ENCODE measurements at places on chromosomes 16 and 17.

- DNase-seq, result no peak
Measured at GRCh38 chr17:13384626-13385025, 217.1 kb downstream of the HS3ST3A1 start.

DNA sequence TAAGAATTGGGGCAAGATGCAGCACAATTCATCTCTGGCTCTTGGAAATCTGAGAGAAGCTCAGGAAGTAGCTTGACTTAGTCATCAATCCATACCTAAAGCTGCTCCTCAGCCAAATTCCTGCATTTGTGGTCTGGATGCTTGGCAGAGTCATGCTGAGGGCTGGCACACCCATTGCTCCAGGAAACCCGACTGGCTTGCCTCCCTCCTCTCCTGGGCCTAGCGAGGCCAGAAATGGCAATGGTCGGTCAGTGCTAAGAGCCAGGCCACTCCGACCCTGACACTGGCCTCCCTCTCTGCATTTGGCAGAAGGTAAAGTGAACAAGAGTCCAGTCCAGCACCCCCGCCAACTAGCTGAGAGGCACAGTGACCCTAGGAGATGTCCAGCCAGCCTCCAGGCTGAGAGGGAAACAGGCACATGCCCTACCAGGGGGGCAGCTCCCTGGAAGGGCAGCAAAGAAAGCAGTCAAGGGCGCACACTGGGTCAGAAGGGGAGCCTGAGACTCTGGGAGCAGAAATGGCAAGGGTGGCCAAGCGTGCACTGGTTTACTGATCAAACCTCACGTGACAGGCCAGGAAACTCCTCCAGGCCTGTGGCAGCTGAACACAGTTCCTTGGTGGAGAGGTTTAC, 10.0 kb downstream of the POLDIP2 start:
- peak; percentile 84 for DNase-seq

DNA sequence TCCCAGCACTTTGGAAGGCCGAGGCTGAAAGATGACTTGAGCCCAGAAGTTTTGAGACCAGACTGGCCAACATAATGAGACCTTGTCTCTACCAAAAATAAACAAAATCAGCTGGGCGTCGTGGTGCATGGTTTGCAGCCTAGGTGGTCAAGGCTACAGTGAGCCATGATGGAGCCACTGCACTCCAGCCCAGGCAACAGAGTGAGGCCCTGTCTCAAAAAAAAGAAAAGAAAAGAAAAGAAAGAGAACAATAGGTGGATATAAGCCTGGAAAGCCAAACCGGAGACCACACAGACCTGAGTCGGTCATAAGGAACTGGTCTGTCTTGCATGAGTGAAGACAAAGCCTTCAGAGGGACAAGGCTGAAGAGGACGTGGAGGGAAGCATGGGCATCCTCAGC, 14.4 kb downstream of the ATP6V0D1 start:
- no peak for DNase-seq

- no peak for DNase-seq
Measured at GRCh38 chr16:13959626-13960025, 39.7 kb downstream of the ERCC4 start.

DNA sequence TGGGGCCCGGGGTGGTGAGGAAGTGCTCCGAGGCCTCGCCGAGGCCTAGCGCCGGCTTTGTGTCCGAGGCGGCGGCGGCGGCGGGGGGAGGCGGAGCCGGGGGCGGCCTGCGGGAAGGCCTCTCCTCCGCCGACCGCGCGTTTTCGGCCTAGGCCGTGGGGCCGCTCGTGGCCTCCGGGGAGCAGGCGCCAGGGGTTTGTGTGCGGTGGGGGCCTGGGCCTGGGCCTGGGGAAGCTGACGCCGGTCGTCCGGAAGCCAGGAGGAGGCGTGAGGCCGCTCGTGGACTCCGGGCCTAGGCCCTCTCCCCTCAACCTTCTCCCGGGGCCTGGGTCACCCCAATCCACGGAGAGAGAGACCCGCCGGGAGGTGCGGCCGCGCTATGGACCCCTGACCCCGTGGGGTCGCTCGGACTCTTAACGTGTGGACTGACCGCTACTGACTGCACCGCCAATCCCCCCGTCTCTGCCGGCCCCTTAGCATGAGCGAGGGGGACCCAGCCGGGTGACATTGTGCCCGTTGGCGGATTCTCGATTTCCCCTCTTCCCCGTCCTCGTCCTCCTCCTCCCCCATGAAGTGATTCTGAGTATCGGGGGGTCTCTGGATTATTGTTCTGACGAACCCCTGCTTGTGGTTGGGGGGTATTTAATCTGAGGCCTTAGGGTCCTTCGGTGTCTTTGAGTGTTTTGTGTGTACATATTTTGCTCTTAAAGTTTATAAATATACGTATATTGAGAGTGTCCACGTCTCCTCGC, 660 bp downstream of the RBBP6 start:
- no peak for DNase-seq

- DNase-seq, result no peak
Measured at GRCh38 chr16:30985401-30986128, 558 bp downstream of the HSD3B7 start.

- no peak for DNase-seq
Measured at GRCh38 chr17:20189979-20190378, 180.8 kb downstream of the SPECC1 start.

DNA sequence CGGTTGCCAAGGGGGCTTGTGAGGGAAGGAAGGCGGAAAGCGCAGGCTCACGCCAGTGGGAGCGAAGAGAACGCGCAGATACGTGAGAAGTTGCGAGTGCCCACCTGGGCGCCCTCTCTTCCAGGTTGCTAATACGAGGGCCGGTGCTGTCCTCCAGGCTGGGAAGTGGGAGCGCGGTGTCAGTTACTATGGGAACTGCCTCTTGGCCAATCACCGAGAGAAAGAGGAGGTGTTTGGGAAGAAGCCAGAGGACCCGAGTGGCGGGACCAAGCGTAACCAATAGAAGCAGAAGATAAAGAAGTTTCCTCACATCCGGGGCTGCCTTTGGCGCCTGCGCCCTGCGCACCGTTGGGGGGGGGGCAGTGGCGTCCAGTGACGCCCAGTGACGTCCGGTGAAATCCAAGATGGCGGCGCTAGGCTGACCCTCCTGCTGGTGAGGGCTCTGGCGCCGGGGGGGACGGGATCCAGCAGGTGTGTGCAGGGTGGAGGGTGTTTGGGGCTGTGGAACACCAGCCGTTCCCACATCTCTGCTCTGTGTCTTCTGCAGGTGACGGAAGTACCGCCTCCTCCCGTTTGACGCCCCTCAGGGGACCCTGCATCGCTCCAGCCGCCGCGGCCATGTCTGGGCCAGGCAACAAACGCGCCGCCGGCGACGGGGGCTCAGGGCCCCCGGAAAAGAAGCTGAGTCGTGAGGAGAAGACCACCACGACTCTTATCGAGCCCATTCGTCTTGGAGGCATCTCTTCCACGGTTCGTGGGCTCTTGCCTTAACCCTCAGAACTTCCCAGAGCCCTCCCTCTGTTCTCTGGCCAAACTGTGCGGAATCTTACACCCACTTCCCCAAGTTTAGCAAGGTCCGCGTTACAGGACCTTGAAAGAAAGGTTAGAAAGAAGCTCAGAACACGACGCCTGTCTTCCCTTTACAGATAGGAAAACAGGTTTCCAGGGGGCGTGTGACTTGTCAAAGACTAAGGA, at the start of the genes CFAP119 and RNF40:
Gene CFAP119 (minus strand): TSS at position 135 of the 975 bp plus-strand sequence. CDS start 314 bp downstream, outside the sequence.
Gene RNF40 (plus strand): TSS at position 395 of the 975 bp plus-strand sequence. CDS start 224 bp downstream, at position 619.
- peak; percentile 90 for DNase-seq

DNA sequence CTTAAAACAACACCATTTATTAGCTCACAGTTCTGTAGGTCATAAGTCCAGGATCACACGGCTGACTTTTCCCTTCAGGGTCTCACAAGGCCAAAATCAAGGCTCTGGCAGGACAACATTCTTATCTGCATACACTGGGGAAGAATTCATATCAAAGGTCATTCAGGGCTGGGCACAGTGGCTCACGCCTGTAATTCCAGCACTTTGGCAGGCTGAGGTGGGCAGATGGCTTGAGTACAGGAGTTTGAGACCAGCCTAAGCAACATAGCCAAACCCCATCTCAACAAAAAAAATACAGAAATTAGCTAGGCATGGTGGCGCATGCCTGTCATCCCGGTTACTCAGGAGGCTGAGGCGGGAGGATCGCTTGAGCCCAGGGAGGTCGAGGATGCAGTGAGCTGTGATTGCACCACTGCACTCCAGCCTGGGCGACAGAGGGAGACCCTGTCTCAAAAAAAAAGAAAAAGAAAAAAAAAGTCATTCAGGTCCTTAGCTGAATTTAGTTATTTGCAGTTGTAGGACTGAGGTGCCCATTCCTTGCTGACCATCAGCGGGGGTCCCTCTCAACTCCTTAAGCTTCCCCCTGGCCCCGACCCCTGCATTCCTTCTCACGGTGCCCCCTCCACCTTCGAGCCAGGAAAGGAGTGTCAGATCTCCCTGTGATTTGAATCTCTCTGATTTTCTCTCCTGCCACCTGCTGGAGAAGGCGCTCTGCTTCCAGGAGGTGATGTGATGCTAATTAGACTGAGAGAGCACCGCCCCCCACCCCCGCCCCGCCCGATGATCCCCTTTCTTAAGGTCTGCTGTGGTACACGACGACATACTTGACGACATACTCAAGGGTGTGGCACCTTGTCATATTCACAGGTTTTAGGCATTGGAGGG, 91.8 kb upstream of the CLEC18A start:
- DNase-seq, result no peak

- no peak for DNase-seq
Measured at GRCh38 chr17:40108970-40109824, 8.8 kb upstream of the NR1D1 start.

GRCh38 chr17:42873315-42873714, 22.3 kb downstream of the AOC3 start:
- no peak for DNase-seq

- no peak for DNase-seq
Measured at GRCh38 chr16:15650698-15651171, 690 bp downstream of the NDE1 start.

- DNase-seq, result no peak
Measured at GRCh38 chr16:77807-78443, at the start of gene MPG. TSS of gene MPG (plus strand) at chr16:78225. CDS start at chr16:78310, 85 bp downstream.

GRCh38 chr16:76956394-76956793, 234.6 kb upstream of the MON1B start:
- DNase-seq, result no peak

DNA sequence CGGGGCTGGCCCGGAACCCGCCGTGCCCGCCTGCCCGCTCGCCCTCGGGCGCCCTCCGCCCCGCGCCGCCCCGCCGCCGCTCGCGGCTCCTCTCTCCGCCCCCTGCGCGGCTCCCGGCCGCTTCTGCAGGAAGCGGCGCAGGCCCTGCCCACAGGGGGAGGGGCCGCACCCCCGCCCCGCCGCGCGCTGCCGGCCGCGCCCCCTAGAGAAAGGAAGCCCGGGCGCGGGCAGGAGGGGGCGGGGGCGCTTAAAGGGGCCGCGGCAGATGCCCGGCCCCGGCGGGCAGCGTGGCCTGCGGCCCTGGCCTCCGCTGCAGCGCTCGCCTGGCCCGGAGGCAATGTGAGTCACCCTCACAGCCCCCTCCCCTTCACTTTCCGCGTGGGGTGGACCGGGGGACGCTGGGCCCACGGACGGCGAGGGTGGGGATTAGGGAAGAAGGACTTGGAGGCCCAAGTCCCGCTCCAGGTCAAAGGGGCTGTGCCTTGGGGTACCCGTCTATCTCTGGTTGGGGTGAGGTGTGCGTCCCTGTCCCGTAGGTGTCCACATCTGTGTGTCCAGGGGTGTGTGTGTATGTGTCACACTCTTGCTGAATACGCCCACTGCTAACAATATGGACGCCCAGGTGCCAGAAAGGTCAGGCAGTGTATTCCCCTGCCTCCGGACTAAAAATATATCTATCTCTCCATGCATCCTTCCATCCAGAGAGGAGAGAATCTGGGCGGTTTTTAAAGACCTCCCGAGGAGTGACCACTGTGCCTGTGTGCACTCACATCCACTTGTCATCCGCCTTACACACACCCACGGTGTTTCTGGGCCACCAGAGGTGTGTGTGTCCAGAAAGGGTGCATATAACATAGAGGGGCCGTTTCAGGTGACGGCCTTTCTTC, at the start of gene GIT1:
Gene GIT1 (minus strand): TSS at position 125 of the 887 bp plus-strand sequence. CDS start 270 bp downstream, outside the sequence.
- DNase-seq, result no peak

DNA sequence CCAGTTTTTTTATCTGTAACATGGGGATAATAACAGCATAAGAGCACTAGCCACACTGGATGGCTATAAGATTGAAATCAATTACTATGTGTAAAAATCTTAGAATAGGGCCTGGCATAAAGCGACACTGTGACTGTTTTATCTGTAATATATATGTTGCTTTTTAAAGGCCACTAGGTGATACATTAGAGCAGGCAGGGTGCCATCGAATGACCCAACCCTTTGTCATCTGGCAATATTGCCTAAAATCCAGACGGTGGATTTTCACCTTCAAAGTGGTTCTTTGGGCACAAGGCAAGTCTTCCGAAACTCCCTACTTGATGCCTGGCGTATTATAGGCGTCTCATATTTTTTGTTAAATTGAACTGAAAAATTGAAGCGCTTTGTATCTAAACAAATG, 69.1 kb downstream of the PRKCA start:
- no peak for DNase-seq

DNA sequence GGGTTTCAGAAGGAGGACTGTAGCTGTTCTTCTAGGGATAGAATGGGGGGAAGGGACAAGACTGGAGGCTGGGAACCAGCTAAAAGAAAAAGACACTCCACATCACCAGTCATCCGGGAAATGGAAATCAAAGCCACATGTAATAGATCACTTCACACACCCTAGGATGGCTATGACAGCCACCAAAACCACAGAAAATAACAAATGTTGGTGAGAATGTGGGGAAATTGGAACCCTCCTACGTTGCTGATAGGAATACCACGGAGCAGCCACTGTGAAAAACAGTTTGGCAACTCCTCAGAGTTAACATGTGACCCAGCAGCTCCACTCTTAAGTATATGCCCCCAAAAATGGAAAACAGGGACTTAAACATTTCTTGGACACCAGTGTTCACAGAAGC, 2.3 kb downstream of the TLE7 start:
- no peak for DNase-seq

DNA sequence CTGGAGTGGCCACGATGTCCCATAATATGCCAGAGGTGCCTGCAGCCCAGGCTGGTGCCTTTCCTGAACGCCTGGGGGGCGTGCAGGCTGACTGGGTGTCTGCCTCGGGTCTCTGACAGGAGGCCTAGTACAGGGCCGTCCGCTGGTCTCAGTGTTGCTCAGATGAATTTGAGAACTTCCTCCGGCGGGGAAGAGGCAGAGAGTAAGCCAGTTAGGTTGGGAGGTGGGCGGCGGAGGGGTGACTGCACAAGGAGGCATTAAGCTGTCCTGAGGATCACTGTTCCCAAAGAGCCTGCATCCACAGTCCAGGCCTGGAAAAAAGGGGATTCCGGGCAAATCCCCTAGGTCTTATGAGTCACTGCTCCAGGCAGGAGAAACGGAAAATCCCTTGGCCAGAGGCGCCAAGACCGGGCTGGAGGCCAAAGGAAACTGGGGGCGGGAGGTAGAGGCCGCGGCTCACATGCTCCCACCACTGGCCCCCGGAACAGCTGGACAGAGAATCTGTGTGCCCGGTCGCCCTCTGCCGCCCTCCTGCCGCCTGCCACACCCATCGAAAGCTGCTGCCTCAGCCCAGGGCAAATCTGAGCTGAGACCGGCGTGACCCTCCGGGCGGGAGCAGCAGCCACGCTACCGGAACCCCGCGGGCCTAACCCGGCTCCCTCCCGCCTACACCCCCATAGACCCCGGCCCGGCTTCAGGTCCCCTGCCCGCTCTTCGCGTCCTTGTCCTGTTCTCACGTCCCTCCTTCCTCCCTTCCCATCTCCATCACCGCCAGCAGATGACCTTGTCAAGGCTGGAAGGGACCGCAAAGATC, 1.2 kb downstream of the TRIM47 start:
- DNase-seq, result peak; percentile 78

GRCh38 chr17:72090108-72090507, 30.7 kb upstream of the SOX9 start:
- DNase-seq, result no peak

All from GM04503 (cell line).